Stimulated activated CD4-positive, alpha-beta T cell treated with anti-CD3 and anti-CD28 coated beads, Interleukin-2, amount 100 ng/mL, for 48 hours (primary cell): ENCODE measurements at places on chromosomes 7 and 10.
A peak's percentile ranks its signal among the peaks of the same experiment; 100 is the strongest.

GRCh38 chr10:124320778-124321432, 97.8 kb downstream of the OAT start:
- DNase-seq = no peak

GRCh38 chr10:44811072-44811471, 100.1 kb upstream of the TMEM72 start:
- no peak for DNase-seq

DNA sequence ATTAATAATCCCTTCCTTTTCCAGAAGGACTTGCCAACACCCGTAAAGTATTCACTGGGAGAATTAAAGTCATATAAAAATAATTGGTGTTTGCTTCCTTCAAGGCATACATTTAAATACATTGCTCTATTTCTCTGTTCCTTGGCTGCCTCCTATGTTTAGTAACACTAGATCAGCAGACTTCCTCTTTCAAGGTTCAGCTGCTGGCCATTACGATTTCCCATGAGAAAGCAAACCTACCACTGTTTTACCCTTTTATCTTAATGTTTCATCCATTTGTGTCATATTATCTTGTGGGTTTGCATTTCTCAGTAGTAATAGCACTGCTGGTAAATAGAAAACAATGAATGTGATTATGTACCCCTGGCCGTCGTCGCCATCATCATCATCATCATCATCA, 313.8 kb upstream of the BMPER start:
- DNase-seq = no peak

DNA sequence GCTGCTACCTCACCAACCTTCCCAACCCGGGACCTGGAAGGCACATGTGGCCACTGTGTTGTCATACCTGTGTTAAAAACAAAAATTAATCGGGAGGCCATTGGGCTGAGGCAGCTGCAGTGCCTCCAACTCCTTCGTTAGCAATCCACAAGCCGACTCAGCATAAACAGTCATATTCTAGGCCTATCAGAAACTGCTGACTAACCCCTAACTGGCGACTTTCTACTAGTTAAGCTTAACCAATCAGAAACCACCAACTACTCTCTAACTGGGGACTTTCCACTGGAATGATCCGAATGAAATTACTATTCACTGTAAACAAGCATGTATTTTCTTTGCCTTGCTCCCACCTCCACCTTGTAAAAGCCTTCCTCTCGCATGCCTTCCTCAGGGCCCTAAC, 14.1 kb upstream of the TMEM72 start:
- no peak for DNase-seq

GRCh38 chr7:118559207-118559606, 334.7 kb downstream of the ANKRD7 start:
- DNase-seq = no peak

GRCh38 chr7:137258552-137258951, 85.0 kb downstream of the PTN start:
- DNase-seq = no peak

GRCh38 chr10:89280508-89280907, 21.3 kb upstream of the IFIT2 start:
- DNase-seq = no peak

- DNase-seq = no peak
Observed at GRCh38 chr7:88346357-88346756, 39.7 kb upstream of the STEAP4 start.

DNA sequence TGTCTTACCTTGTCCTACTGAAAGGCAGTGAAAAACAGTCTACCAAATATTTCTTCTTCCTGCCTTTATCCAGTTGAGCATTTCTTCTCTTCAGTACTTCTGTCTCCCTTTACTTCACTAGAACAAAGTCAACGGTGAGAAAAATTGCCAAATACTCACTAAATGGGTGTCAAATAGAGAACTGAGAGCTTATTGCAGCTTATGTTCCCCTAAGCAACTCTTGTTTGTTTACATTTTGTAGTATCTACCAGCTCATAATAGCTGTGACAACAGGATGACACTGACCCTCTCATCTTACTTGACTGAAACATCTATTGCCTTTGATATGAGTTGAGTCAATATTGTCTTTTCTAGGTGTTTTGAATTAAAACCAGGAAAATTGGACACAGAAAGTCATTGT, 327.9 kb upstream of the SORCS1 start:
- no peak for DNase-seq

DNA sequence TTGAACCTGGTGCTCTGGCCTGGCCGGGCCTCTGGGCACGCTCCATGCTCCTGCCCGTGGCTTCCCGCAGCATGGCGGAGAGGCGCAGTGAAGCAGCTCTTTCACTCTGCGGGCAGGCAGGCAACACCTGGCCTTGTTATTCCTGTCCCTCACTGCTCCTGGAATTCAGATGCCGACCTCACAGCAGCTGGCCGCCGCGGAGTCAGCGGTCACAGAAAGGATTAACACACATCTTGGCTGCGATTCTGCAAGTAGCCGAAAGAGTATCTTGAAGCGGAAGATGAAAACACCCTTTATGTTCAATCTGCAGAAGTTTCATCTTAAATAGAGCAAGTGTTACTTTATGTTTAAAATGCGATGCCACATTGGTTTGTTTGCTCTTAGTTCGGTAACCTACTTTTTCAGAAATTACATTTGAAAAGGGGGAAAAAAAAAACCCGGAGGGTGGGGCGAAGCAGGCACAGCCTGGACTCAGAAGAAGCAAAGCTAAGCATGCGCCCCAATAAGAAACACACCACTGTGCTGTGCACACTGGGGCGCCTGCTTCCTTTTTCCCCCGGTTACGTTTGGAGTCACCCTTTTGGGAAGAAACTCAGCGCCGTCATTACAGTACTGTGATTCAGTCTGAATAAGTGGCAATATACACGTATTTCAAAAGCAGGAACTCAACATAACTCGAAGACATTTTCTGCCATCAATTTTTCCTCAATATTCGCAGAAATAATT, 42.3 kb downstream of the BRI3 start:
- DNase-seq = no peak

DNA sequence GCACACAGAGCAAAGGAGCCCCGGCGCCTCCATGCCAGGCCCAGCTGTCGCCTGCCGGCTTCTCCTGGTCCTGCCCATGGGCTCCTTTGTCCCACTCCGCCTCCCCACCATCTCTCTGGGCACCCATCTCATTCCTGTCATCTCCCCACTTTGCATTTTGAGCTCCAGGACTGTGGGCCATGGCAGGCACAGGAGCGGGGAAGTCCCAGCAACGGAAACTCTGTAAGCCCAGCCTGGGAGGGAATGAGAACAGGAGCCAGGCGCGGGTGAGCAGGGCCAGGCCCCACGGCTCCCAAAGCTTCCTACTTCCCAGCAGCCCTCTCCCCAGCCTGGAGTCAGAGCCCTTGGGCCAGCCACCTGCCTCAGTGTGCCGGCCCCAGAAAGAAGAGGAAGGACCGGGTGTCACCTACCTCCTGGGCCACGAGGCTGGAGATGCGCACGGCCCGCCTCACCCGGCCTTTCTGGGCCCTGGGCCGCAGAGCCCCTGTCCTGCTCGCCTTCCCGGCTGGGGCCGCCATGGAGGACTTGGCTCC, 23.1 kb downstream of the KCNH2 start:
- DNase-seq = no peak

DNA sequence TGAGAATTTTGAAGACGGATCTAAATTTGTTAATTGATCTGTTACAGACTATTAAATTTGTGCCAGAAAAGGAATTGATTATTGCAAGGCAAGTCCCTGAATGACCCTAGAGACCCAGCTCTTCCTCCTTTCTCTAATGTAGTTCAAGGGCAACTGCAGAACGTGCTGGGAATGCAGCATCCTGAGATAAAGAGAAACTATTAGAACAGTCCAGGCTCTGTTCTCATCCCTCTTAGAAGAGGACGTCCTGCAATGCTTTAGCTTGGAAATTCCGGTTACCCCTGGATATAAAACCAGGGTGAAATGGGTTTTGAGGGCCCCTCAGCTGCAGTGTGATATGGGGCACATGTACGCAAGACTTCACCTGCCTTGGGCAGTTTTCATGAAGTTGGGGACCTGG, 67.3 kb downstream of the PTN start:
- DNase-seq = no peak

DNA sequence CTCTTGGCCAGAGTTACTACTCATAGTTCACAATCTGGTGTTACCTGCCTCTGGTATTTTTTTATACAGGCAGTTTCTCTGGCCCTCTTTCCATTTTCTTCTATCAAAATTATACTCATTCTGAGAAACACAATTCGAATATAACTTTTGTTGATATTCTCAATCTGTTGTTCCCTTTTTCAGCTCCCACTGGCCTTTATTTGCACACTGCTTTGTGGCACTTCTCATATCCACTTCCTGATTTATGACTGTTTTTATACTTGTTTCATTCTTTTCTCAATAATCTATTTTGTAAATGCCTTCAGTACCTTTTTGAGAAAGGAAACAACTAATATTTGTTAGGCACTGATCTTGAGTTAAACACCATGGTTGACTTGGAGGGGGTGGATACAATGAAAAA, 93.8 kb upstream of the HDAC9 start:
- DNase-seq = no peak

DNA sequence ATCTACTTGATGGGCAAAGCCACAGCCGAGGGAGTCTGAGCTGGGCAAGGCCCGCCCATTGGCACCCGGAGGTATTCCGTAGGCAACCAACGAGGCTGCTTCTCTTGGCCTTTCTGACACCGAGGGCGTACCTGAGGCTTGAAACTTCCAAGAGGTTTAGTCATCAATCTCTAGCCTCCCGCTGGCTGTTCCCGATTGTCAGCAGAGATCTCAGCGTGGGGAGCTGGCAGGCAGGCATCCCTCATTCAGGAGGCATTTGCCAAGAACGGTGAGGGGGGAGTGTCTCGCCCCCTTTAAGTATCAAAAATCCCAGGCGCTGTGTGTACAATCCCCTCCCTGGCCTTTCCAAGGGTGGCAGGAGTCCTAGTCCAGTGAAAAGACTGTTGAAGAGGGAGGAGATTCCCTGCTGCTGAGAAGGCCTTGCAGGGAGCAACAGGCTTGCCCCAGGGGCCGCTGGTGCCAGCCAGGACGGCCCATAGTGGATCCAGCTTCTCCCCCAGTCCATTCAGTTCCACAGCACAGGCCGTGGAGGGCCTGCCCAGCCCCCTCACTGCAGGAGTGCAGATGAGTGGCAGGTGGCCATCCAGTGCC, 39.7 kb downstream of the OAT start:
- no peak for DNase-seq

DNA sequence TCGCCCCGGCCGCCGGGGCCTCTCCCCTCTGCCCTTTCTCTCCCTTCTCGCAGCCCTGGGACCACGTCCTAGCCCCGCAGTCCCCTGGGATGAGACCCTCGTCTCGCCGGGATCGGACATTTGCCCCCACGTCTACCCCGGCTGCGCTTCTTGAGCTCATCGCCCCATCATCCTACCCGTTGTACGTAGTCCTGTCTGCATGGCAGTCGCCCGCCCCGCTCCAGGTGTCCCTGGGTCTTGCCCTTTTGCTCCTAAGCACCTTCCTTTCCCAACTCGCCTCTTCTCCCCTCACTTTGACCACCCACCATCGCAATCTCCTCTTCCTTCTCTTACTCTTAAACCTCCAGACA, 582 bp downstream of the TPST1 start:
- DNase-seq = peak; percentile 9

- no peak for DNase-seq
Observed at GRCh38 chr10:22615819-22616499, 98.4 kb downstream of the PIP4K2A start.

DNA sequence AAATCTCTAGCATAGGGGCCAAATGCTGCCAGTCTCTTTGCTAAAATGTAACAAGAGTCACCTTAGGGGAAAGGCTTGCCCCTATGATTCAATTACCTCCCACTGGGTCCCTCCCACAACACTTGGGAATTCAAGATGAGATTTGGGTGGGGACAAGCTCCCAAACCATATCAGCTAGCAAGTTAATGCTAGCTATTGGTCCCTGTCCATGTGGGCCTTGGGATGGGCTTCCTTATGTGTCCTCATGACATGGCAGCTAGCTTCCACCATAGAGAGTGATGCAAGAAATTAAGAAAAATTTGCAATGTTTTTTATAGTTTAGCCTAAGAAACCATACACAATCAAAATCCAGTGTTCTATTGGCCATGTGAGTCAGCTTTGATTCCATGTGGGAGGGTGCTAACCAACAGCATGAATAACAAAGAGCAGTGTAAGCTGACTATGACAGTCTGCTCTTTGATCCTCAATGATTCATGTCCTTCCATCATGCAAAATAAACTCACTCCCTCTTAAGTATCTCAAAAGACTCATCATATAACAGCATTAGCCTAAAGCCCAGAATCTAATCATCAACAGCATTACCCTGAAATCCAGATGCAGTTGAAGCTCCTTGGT, 21.7 kb upstream of the ZNF365 start:
- no peak for DNase-seq

DNA sequence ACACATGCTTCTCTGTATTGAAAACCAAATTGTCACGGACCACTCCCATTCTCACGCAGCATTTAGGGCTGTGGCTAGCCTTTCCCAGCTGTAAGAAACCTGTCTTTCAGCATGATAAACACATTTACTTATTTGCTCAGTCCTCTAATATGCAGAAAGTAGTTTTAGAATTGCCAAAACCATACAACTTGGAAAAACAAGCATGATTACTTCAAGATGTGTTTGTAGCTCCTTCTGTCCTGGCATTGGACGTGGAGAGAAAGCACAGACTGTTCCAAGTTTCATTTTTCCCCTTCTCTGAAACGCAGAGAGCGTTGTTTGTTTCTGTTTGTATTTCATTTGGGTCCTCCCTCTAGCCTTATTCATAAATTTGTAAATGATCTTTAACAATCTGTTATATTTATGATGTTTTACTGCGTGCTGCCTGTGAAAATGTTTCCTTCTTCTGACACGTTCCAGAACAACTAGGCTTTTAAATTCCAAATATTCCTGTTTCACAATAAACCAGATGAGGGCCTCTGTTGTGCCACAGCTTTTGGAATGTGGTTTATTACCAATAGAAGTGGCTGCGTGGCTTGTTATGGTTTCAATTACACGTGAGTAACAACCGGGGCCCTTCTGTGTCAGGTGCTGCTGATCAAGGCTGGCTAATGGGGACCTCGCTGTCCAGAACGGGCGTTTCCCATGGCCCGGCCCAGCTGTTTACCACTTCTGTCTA, 26.1 kb downstream of the MNX1 start:
- DNase-seq = no peak

GRCh38 chr7:73811760-73812168, 19.0 kb upstream of the CLDN4 start:
- DNase-seq = peak; percentile 58

DNA sequence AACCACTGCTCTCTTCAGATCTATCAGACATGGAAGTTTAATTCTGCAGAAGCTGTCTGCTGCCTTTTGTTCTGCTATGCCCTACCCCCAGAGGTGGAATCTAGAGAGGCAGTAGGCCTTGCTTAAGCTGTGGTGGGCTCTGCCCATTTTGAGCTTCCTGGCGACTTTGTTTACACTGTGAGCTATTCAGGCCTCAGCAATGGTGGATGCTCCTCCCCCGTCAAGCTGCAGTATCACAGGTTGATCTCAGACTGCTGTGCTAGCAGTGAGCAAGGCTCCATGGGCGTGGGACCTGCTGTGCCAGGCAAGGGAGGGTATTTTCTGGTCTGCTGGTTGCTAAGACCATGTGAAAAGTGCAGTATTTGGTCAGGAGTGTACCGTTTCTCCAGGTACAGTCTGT, 45.1 kb upstream of the CDK14 start:
- DNase-seq = no peak
